ENCODE measurements at places on chromosomes 3 and 15.

DNA sequence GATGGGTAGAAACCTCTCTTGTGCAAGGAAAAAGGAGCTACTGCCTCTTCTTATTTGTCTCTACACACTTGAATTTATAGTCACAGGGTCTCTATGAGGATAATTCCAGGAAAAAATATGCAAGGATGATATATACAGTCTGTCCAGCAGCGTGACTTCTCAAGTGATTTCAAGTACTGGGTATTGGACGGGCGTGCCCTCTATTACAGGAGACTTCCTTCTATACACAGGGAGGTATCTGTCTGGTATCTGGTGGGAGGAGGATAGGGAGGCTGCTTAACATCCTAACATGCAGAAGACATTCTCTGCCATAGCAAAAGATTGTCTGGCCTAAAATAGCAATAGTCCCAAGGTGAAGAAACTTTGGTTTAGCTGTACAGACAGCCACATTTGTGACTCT is 146.1 kb downstream of the TPRG1 start:
- no peak for DNase-seq

- no peak for DNase-seq
These were observed 1081.1 kb downstream of the NAALADL2 start for GRCh38 chr3:175940243-175940642.

- no peak for DNase-seq
These were observed 35.6 kb downstream of the WNT7A start for GRCh38 chr3:13844286-13844685.

- no peak for DNase-seq
These were observed 80.0 kb downstream of the CORO2B start for GRCh38 chr15:68658641-68659358.

DNA sequence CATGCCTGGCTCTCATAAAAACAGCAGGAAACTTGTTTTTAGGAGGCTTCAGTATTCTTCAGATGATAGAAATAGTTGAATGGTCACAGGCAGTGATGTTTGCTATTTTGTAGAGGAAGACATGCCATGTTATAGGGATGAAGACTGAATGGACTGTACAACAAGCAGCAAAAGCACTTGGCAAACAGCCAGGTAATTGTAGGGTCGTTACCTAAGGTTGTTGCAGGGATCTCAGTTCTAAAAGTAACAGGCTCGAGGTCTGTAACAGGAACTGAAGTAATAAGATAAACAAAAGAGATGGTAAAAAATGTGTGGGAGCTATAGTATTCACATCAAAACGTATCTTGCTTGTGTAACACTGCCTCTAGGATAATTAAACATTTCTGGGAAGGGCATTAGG is 116.3 kb downstream of the TFG start:
- DNase-seq: no peak

DNA sequence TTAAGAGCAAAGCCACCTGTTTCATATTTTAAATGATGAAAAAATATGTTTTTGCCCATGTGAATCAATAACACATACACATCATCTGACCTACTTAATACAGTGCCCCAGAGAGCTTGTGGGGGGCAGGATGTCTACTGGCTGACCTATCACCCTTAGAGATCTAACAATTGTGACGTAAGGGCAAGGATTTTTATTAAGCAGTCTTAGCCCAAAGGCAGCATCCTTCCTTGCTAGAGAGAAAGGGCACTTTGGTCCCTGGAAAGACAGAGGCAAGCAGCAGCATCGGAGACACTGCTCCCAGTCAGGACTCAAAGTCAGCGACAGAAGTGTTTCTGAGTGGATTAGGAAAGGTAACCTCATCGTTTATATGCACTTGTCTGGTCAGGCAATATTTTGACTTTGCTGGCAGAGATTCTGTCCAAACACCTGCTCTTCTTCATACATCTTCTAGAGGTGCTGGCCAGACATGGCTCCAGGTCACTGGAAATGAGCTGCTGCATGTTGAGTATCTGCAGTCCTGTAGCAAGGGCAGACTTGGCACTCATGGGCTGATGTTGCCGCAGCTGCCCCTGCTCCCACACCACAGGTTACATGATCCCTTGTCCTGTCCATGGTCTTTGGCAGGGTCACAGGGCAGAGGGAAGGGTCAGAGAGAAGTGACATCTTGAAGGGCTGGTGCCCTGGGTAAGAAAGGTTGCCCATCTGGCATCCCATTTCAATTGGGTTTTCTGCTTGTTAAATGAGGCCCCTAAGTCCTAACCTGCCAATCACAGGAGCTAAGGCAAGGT is 1.8 kb downstream of the CXCR6 start:
- DNase-seq: no peak

DNA sequence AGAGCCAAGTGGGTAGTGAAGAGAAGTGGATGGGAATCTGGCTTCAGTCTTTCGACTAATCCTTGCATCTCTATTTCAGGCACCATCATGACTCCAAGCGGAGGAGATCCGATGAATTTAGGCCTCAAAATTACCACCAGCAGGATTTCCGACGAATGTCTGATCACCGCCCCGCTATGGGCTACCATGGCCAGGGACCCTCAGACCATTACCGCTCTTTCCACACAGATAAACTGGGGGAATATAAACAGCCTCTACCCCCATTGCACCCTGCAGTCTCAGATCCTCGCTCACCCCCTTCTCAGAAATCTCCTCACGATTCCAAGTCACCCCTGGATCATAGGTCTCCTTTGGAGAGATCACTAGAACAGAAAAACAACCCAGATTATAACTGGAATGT is 64.7 kb downstream of the RGMA start:
- no peak for DNase-seq

GRCh38 chr15:74773329-74773728 is 8.6 kb upstream of the CSK start:
- no peak for DNase-seq

DNA sequence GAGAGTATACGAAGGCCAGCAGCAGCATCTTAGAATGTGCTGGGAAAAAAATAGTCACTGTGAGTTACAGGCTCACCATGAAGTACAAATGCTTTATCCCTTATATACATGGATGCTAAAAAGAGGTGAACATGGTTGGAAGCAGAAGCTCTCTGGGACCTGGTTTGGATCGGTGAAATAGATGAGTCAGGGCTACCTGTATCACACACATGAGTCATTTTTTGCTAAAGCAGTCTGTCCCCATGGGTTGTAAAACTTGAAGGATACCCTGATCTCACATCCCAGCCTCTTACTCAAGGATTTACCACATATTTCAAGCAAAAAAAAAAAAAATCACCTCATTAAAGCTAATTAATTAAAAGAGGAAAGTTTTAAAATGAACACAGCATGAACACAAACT is 6.9 kb upstream of the SERPINI2 start:
- DNase-seq: no peak

GRCh38 chr3:149377408-149378364 is at the start of gene TM4SF1:
Gene TM4SF1 (minus strand): TSS chr3:149377649. CDS start chr3:149377547, 102 bp downstream.
- DNase-seq: no peak

DNA sequence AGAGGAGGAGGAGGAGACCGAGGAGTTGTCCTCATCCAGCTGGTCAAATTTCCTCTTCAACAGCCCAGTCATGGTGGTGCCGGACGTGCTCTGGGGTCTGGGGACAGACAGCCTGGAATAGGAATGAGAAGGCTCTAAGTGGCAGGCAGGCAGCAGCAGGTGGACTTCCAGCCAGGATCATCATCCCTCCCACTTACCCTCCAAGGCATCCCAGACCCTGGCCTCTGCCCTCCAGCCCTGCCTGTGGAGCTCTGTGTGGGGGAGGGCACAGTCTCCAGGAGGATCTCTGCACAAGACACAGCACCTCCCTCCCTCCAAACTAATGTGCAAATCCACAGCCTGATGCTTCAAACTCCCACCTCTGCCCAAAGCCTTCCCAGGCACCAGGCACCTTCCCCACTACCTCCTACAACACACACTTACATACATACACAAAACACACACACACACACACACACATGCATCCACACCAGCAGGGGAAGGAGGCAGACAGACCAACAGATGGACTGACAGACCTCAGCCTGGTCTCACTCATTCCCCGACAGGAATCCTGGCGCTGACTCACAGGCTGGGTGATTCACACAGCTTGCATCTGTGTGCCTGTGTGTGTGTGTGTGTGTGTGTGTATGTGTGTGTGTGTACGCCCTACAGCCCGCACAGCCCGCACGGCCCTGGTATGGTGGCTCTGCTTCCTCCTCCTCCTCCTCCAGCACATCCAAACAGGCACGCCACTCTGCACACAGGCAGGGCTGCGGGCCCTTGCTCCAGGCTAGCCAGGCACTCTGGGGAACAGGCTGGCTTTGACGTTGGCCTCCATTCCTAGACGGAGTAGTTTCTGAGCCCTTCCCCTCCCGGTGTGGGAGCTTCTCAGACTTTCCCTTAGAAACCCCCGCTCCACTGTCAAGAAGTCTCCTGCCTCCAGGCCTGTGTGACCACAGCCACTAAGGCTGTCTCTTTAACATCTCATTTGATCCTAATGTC is 6.5 kb downstream of the CSRNP1 start:
- DNase-seq: no peak

GRCh38 chr15:88470625-88471372 is 3.3 kb downstream of the MRPS11 start:
- no peak for DNase-seq

DNA sequence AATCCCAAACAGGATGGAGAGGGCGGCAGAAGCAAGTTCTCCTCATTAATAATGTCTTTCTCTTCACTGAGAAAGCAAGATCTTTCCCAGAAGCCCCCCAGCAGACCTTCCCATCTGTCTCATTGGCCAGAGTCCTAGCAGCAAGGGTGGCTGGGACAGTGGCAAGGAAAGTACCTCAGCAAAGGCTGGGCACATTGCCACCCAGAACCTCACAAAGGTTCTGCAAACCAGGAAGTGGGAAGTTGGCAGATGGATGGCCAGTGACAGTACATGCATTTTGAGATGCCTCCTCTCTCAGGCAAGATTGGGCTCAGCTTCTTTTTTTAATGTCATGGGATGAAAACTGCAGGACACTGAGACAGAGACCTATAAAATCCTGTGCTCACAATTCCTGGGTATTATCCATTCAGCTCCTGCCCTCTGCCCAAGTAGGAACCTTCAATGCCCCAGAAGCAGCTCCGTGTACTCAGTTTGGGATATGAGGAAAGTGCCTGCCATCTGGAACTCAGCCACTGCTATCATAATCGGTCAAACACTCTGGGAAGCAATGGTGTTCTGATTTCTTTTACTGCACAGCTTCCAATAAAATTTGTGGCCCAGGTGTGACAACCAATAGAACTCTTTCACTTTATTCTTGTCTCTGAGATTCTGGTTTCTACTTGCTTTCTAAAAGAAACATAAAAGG is 25.5 kb downstream of the DPH3 start:
- no peak for DNase-seq

DNA sequence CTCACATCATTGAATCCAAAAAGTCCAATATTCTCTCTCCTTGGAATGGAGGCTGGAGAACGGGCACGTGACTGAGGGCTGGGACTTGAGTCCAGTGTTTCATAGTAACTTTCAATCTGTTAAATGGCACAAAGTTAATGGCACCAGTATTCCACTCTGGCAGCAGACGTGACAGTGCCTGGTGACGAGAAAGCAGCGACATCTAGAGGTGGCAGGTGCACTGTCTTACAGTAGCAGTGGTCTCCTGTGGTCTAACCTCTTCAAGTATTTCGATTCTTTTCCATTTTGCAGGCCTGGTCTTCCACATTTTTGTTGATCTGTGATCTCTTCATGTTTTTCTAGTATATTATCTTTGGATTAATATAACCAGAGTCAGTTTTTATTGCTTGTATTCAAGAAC is 107.1 kb downstream of the OXSM start:
- DNase-seq: no peak

GRCh38 chr3:175065497-175065896 is 206.4 kb downstream of the NAALADL2 start:
- DNase-seq: no peak

- no peak for DNase-seq
These were observed 440.7 kb upstream of the ARHGEF26 start for GRCh38 chr3:153680526-153680925.

DNA sequence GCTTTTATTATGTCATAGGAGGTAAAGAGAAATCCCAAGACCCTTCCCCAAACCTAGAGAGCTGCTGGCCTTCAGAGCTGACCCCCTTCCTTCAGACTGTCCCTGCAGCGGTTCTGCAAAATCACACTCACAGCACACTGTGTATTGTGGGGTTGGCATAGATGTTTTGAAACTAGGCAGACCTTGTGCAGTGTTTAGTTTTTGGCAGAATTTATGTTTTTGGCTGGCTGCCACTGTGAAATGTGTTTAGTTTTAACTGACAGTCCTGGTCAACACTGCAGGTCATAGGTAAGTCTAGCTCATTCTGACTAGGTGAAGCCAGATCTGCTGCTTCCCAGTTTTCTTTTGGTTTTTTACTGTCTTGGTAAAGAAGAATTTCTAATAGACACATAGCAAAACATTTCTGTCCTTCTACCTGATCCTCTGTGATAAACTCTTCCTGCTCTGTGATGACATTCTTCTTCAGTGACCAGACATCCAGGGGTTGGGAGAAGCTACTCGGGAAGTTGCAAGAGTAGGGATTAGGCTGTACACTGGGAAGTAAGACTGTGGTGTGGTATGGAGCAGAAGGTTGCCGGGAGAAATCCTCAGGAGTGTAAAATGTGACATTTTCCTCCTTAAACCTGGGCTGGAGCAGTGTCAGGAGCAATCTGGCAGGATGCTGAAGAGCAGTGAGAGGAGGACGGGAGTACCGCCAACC is 209.6 kb upstream of the MCTP2 start:
- no peak for DNase-seq

DNA sequence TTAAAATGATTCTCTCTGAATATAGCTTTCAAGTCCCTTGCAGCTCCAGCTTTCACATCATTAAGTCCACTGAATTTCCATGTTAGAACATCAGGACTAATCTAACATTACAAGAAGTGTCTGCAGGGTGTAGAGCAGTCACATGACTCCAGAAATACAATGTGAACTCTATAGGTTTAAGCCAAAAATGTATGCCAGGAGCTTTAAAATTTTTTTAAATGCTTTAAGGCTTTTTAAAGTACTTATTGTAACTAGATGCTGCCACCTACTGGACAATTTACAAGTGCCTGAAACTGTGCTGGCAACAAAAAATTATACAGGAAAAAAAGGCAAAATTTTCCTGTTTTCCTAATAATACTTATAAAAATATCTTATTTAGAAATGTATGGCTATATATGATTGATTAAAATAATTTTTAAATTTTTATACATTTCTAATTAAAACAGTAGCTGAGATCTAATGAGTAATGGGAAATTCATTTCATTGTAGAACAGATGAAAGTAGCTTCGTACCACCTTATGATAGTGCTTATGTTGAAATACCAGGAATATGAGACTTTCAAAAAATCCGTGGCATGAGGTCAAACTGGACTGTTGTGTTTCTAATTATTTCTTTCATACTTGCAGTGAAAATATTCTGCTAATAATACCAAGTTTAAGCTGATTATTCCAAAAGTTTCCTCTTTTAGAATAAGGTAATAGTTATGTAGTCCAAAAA is 25.7 kb downstream of the FSIP1 start:
- no peak for DNase-seq

Data from stimulated activated CD4-positive, alpha-beta T cell treated with anti-CD3 and anti-CD28 coated beads, Interleukin-15, amount 100 ng/mL, for 1 hour (primary cell).